ENCODE measurements at places on chromosomes 16 and 17.

DNA sequence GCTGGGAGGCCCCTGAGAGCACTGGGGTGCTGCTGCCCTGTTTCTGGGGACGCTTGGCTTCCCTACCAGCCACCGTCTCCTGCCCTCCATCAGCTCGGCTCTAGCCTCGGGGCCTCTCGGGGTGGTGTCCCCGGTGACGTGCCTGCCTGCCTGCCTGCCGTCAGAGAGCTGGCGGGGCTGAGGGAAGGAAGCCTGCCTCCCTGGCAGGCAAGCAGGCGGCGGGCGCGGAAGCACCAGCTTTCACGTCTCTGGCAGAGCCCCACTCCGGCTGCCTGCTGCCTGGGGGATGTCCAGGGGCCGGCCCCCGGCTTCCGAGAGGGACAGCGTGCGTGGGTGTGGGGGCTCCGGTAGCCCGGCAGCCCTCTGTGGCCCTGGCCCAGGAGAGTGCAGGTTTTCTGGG is 9.3 kb downstream of the CENPX start:
- DNase-seq = peak; percentile 27

- DNase-seq = no peak
Observed at GRCh38 chr16:80936410-80936809, 70.3 kb downstream of the CMC2 start.

- DNase-seq = no peak
Observed at GRCh38 chr16:661184-661821, 6.6 kb upstream of the RHOT2 start.

DNA sequence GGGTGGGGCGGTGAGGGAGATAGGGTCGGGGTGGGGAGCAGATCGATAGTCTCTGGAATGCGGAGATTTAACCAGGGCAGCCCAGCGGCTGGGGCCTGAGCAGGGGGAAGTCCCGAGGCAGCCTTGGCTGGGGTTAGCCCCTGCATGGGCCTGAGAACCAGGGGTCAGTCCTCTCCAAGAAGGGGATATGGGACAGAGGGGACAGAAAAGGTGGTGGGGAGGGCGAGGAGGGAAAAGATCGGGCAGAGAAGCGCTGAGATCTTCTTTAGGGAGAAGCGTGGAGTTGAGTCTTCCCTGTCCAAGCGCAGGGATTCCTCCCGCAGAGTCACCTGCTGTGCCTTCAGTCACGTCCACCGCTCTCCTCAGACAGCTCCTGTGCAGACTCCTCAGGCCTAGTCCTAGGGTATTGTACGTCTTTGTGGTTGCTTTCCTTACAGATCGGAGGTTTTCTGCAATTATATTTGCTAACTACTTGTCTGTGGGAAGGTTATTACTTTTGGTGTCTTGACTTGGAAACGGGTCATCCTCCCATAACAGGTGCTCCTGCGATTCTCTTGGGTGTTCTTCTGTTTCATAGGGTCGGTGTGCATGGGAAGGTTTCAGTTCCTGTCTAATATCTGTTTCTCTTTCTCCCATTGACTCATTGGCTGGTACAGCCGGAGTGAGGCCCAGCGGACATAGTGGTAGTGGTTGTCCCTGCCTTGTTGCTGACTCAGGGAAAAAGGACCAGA is 952 bp downstream of the CD300A start:
- DNase-seq = no peak

DNA sequence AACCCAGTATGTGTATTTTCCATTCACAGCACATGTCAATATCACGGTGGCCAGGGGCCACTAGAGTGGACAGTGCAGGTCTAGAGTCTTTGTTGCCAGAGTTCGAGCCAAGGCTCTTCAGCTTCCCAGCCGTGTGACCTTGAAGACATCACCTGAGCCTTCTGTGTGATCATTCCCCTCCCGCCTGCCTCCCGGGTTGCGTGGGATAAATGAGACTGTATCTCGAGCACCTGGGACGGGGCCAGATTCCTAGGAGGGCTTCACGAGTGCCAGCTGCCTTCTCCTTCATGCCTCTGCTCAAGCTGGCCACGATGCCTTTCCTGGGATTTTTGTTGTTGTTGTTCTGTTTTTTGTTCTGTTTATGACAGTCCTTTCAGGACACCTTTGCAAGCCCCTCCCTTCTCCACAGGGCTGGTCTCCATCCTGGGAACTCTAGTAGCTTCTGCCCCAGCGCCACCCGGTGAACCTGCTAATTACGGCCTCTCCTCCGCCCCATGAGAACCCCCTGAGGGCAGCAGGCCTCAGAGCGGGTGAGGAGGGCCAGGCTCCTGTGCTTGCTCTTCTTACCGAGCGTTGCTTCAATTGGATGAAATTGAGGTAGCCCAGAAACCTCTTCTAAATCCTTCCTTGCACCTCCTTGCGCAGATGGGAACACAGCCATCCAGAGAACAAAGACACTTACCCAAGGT is 3.9 kb downstream of the SPNS2 start:
- no peak for DNase-seq

- no peak for DNase-seq
Observed at GRCh38 chr17:34222722-34223497, 32.2 kb upstream of the CCL2 start.

GRCh38 chr16:13036600-13036999 is 135.2 kb downstream of the SHISA9 start:
- DNase-seq = no peak

- no peak for DNase-seq
Observed at GRCh38 chr17:488993-489757, 136.6 kb upstream of the RPH3AL start.

DNA sequence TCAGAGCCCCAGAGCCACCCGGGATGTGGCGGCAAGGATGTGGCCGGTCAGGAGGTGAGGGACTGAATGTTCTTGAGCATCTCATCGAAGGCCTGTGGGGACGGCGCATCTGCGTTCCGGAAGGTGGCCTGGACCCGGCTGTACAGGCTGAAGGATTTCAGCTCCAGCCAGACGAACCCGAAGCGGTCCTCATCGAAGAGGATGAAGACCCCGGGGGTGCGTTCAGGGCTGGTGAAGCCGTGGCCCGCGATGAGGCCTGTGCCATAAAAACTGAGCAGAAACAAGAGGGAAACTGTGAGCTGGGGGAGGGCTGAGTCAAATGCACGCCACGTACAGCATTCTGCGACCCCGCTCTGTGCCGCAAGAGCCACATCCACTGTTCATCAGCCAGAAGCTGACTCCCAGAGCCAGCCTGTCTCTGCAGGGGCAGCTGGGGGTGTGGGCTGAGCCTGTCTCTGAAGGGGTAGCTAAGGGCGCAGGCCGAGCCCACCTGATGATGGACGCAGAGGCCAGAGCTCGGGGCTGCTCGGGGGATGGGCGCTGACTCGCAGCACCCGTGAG is 14.1 kb upstream of the C16orf95 start:
- DNase-seq = no peak

DNA sequence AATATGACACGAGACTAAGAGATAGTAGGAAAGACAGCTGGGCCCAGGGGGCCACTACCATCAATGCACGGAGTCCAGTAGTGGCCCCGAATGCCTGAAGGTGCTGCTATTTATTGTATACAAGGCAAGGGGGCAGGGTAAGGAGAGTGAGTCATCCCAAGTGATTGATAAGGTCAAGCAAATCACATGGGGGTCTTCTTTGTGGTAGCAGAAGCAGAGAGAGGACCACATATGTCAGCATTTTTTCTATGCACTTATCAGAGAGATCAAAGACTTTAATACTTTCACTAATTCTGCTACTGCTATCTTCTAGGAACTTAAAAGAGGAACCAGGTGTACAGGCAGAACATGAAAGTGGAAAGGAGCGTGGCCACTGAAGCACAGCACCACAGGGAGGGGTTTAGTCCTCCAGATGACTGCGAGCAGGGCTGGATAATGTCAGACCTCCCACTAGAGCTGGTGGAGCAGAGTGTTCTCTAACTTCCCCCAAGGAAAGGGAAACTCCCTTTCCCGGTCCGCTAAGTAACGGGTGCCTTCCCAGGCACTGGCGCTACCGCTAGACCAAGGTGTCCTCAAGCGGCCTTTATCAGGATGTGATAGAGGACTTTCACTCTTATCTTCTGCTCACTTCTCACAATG is 26.4 kb upstream of the ARL4D start:
- DNase-seq = no peak

DNA sequence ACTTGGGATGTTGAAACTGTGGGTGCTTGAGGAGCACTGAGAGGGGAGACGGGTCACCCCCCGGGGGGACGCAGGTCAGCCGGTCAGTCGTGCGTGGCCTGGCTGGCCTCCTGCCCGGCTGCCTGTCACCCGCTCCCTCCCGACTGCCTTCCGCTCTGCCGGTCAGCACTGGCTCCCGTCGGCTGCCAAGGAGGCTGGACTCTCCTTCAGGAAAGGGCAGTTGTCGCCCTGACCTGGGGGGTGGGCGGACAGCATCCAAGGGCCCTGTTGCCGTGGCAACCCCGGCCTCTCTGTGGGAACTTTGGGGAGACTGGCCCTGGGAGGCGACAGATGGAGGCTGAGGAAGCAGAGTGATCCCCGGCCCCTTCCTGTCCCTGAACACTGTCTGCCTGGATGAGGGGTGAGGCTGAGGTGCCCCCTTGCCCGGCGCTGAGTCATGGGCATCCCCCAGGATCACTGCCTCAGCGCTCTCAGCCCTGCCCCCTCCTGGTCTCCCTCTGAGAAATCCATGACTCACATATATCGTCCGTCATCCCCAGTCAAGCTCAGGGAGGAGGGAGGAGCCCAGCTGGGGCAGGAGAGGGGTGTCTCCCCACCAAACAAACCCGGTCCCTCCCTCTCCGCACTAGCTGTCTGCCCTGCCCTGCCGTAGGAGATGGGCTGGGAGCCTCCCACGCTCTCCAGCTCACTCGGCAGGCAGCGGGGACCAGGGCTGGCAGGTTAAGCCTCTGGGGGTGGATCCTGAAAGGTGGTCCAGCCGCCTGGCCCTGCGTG is at the start of gene ADGRG1:
Gene ADGRG1, plus strand, starts transcription at position 623 of the 774 bp plus-strand sequence. CDS start 21,658 bp downstream, outside the sequence.
- DNase-seq = peak; percentile 54

- DNase-seq = no peak
Observed at GRCh38 chr16:55146966-55147365, 177.0 kb upstream of the IRX6 start.

DNA sequence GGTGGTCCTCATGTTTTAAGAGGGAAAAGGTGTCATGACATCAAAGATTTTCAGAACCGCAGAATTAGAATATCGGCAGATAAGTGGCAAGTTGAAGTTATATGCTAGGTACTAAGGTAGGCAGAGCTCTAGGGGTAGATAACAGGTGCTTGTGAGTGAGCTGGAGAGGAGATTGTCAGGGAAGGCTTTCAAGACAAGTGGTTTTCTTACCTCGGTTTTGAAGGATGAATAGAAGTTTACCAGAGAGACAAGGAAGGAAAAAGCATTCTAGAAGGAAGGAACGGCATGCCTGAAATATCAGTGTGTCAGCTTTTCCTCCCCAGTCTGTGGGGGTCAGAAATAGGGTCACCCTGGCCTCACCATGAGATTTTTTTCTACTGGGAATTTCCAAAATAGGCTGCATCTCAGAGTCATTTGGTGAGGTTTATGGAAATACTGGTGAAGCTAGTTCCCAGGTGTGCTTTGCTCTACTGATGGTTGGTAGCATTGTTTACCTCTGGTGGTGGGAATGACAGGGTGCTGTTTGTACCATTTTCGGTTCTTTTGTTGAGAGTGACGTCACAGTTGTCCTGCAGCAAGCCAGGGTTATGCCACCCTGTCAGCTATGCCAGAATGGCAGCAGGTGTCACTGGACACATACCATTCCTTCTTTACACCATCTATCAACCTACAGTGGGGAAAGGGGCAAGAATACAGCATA is 112.5 kb downstream of the MSI2 start:
- no peak for DNase-seq

Measured in NCI-H2227 treated with DMSO at 0.1 percent for 48 hours (cell line).